ENCODE measurements at places on chromosomes 3 and 15. TPM values are rescaled to one million over a fixed set of nuclear protein-coding genes. Genes with fewer than 3 reads are reported as not detected.

GOLGA6B gene
- not detected for total RNA-seq

MESP2 gene
- total RNA-seq: not detected

CAND2 gene
- 26.8 TPM for total RNA-seq

BTD gene
- 65.2 TPM for total RNA-seq

SRGAP3 gene
- total RNA-seq: 2.5 TPM

PAQR5 gene
- total RNA-seq: 0.50 TPM

TIMMDC1 gene
- total RNA-seq: 50.4 TPM

CCDC54 gene
- total RNA-seq: not detected

FBXW12 gene
- total RNA-seq: not detected

CHDH gene
- total RNA-seq: 0.42 TPM

Measured in esophagus muscularis mucosa (tissue), 4 donors.